Activated CD4-positive, alpha-beta T cell treated with anti-CD3 and anti-CD28 coated beads, Interleukin-2, amount 50 U/mL, for 16 hours (primary cell): ENCODE measurements at places on chromosomes 7 and 10.

- DNase-seq: no peak
These were observed 232.8 kb downstream of the KCND2 start for GRCh38 chr7:120505770-120506169.

GRCh38 chr10:131722525-131723264 lies 178.1 kb upstream of the PPP2R2D start:
- no peak for DNase-seq

DNA sequence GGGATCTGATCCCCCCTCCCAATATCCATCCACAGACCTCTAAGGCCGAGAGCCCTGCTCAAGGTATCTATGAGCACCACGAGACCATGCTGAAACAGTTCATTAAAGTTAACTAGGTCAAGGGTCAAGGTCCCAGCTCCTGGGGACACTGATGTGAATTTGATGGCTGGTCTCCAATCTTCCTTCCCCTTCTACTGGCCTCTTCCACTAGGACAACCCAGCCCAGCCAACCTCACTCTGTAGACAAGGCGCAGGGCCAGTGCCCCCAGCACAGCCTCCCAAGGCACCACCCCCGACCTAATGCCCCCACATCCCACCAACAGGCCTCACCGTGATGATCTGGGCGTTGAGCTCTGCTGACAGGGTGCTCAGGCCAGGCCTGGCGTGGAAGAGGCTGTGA lies 15.6 kb downstream of the RRP12 start:
- DNase-seq: no peak

DNA sequence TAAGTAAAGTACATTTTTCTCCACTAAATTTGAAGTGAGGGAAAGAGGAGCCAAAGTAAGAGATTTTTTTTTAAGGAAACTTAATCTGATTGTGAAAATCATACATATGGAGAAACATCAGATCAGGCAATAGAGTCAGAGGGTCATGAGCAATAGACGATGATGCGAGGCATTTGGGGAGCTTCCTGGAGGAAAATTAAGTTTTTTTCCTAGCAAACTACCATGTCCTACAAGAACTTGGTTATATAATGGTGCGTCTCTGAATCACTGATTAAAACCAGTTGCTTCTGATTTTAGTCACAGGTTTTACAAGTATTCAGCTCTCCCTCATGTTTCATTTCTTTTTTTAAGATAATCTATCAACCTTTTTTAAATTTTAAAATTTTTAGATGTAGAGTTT lies 52.1 kb upstream of the MTURN start:
- no peak for DNase-seq

DNA sequence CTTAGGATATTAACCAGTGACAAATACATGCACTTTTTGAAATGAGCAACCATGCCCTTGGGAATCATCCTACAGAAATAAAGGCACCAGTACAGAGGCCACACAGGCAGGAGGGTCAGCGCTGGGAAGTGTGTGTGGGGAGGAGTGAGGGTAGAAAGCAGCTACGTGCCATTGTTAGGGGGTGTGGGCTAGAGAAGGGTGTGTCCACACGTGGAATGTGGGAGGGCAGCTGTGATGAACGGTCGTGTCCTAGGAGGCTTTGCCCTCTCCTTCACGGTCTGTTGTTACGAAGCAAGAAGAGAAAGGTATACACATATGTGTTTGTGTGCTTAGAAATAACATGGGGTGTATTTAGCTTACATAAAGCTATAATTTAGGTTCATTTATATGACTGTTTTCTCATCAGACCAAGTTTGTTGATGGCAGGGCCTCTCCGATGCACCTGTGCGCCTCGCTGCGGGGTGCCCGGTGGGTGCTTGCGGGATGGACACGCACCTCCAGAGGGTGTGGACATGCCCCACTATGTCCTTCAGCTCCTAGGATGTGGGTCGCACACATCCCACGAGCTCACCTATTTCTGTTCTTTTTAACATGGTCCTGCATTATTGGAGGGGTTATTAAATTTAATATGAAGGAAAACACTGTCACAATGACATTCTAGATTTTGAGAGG lies 16.9 kb upstream of the GET4 start:
- DNase-seq: no peak

DNA sequence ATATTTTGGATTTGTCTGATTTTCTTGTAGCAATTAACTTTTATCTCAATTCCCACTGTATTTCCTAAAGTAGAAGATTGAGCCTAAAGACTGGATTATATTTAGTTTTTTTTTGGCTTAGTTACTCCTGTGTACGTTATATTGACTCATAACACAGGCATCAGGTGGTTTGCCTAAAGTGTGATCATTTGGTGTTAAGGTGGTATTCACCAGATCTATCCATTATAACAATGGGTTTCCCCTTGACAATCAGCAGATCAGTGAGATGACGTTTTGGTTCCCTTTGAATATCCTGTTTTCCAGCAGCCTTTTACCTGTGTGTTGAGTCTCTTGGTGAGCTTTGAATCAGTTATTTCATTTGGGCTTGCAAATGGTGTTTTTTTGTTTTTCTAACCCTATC lies 18.1 kb downstream of the MAPK8 start:
- DNase-seq: peak; percentile 27

DNA sequence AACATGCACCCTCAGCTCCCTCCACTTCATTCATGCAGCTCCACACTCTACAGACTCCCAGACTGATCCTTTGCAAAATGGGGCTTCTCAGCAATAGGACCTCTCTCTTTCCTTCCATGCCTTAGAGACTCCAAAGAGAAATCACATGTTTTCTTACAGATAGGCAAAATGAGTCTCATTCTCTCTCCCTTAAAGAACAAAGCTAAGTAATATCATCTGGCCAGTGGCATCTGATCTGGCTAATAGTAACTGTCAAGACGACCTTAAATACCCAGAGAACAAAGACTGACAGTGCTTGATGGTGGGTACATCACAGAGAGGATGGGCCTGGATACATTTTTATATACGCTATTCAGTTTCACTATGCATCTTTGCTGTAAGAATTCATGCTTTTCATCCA lies 43.1 kb upstream of the CALD1 start:
- DNase-seq: no peak

DNA sequence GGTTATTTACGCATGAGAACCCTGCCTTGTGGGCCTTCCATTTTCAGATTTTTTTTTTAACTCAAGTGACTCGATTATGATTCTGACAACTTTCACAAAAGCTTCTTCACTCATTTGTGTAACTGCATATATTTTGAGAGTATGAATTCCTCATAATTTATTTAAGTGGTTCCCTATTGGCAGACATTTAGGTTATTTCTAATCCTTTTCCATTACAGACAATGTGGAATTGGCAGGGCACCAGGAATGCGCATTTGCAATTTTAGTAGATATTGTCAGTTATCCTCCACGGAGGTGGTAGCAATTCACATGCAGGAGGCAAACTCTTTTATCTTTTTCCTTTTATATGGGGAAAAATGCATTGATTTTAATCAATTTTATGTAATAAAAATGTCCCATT lies 2.5 kb downstream of the TMEM176B start:
- no peak for DNase-seq

GRCh38 chr10:53109320-53109719 lies 336.7 kb upstream of the MBL2 start:
- DNase-seq: no peak

DNA sequence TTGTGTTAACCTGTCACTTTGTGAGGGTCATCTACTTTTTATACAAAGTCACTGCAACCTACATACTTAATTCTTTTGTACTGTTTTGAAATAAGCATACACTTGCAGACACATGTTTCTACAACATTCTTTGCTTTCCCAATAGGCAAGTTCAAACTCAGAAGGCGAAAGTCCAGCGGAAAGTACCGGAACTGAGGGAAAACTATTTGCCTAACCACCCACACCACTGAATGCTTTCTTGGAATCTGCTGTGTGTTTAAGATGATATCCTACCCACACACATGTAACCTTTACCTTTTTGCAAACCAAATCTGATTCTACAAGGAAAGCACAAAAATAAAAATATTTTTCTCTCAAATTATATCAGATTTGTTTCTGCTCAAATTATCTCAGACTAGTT lies 139.4 kb upstream of the AGR3 start:
- no peak for DNase-seq

- no peak for DNase-seq
These were observed 74.0 kb downstream of the SCRN1 start for GRCh38 chr7:29915481-29916215.

DNA sequence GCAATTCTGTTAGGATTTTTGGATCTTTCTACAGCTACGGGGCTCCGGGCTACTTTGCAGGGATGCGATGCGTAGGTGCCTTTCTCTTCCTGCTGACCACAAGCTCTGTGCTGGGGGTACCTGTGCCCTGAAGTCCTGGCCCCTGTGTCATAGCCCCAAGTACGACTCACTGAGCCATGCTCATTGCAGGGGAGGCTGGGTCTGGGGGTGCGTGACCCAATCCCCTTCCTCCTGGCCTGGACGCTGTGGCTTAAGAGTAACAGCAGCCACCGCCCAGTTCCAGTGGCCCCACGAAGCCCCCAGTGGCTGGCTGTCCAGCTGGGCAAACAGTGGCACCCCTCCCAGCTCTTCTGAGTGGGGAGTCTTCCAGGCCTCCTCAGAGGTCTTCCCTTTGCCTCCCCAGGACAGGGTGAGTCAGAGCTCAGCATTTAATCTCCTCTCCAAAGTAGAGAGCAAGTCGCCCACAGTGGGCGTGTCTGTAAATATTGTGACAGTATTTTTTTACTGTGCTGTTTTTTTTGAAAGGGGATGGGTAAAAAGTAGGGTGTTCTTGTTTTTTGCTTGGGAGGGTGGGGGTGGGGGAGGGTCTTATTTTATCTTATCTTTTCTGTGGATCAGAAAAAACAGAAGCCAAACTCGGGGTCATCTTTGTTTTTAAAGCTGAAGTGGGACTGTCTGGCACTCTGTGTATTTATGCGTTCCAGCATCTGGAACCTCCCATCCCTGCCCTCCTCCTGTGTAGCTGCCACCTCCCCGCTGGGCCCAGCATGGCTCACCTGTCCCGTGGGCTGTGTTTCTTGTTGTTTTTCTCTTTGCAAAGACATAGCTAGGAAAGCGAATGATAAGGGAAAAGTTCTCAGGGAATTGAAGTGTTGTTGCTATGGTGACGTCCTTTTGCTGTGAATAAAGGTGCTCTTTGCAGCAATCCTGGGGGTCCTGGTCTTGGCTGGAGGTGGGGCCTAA lies 8.2 kb downstream of the LFNG start:
- DNase-seq: peak; percentile 51

DNA sequence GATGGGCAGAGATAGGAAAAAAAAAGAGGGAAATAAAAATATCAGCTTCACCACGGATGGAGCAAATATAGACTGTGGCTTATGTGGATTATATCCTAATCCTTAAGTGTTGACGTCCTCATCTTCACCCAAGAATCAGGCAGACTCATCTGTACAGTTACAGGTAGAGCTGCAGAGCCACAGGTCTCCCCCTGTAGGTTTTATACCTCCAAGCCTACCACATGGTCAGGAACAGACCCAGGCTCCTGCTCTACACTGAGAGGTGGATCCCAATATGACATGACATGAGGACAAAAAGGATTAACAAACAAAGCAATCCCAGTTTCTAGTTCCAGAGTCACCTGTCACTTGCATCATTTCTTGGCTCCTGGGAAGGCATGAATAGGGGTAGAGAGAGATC lies 400.8 kb downstream of the SEMA3D start:
- DNase-seq: no peak

- DNase-seq: no peak
These were observed 75.7 kb downstream of the C10orf105 start for GRCh38 chr10:71643904-71644303.

DNA sequence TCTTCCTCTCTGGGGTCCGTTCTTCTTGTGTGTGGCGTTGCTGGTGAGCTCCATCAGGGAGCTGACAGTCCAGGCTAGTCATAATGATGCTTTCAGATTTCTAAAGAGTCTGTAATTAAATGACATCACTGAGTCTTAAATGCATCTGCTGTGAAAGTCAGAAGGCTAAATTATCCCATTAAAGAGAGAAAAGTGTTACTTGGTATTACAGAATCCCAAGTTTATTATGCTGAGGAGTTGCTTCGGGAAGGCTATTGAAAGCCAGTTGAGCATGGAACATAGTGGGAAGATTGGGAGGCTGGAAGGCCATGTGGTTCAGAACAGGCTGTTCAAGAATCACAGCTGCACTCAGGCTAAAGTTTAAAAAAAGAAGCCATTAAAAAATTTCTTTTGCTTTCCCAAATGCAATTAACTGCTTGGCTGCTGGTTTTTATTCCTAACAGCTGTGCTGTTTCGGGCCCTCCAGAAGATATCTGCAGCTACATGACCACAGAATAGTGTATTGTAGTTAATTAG lies 342.6 kb upstream of the LRGUK start:
- no peak for DNase-seq

DNA sequence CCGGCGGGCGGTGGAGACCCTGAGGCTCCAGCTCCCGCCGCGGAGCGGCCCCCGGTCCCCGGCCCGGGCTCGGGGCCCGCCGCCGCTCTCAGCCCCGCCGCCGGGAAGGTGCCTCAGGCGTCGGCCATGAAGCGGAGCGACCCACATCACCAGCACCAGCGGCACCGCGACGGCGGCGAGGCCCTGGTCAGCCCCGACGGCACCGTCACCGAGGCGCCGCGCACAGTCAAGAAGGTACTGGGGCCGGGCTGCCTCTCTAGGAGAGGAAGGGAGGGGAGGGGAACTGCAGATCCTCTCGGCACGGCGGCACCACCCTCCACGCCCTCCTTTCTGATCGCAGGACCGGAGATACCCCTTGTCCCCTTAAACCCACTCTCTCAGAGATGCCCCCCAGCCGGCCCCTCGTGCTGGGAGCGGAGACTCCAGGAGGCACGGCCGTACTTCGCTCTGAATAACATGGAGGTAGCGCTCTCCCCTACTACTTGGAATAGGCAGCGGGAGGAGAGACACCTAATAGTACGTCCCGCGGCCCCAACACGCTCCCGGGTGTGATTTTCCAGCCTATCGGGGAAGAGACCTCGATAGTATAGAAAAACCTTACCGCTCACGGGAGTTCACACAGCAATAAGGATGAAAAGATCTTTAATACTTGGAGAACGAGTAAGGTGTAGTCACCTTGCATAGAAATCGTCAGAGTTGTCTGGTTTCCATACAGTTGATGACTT lies 538 bp downstream of the AHCYL2 start:
- peak; percentile 51 for DNase-seq

GRCh38 chr10:114684084-114684821 lies 26.2 kb upstream of the ABLIM1 start:
- no peak for DNase-seq

GRCh38 chr10:47452495-47453140 lies 31.3 kb downstream of the ANXA8 start:
- DNase-seq: no peak

- no peak for DNase-seq
These were observed 513.8 kb upstream of the AKR1E2 start for GRCh38 chr10:4312051-4312835.

GRCh38 chr7:44149571-44150465 lies 8.7 kb upstream of the MYL7 start:
- DNase-seq: no peak

- DNase-seq: no peak
These were observed 4.4 kb downstream of the PSPH start for GRCh38 chr7:56046721-56047445.

DNA sequence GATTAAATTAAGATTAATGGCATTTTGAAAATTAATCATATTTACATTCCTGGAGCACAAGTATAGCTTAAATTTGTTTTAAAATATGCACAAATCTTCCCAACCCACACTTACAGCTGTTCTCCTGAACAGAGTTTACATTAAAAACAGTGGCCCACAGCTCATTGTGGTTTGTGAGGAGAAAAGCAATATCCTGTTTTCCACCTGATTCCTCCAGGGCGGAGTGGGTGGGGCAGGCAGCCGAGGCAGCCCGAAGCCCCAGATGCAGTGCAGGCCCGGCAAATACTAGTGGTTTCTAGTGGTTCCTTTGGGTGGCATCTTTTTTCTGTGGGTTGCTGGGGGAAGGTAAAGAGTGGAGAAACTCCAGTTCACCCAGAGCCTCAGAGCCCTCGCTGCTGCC lies 280.8 kb downstream of the ARHGAP12 start:
- no peak for DNase-seq
